CD4-positive, alpha-beta T cell treated with Interferon gamma for 1 hour (primary cell): ENCODE measurements at places on chromosomes 7 and 10.
A peak's percentile ranks its signal among the peaks of the same experiment; 100 is the strongest.

DNA sequence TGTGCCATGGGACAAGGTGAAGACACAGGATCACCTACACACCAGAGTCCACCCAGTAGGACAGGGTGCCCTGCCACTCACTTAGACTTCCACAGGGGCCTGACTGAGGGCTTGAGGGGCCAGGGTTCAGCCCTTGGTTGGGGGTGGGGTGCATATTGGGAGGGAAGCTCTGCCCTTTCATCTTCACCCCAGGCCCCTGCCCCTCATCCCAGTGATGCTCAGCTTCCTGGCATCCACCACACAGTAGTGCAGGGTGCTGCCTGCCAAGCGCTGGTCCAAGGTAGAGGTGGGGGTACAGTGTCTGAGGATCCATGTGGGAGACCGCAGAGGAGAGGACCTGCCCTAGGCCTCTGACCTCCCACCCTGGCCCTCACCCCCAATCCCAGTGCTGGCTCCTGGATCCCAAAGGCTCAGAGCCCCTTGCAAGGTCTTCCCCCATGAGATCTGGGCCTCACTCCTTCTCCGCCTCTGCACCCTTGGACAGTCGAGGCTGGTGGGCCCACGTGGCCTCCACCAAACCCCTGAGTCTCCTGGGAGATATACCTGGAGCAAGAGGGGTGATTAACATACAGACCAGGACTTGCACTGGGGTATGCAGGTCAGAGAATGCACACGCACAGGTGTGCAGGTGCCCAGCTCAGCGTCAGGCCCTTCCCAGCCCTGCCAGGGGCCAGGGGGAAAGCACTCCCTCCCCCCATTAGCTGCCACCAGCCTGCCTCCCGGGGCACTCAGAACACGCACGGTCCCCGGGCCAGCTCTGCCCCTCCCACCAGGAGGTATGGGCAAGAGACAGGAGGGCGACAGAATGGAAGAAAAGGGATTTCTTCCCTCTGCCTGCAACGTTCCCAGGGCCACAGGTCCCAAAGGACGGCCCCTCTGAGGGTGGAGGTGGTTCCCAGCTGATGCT is 8.6 kb upstream of the IRF5 start:
- DNase-seq: no peak

DNA sequence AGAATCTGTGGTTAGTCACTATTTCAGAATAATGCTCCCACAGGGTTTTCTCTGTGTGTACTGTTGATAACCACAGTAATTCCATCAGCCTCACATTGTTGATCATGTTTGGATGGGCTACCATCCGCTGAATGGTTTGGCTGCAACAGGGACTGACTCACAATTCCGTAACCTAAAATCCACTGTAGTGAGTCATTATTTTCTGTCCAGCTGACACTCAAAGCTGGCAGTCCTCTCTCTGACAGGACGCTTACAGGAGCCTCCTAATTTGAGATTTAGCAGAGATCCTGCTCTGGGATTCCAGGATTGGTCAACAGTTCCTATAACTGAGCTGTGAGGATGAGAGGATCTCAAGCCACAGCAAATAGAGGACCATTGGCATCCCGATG is 32.7 kb downstream of the VWA2 start:
- no peak for DNase-seq

DNA sequence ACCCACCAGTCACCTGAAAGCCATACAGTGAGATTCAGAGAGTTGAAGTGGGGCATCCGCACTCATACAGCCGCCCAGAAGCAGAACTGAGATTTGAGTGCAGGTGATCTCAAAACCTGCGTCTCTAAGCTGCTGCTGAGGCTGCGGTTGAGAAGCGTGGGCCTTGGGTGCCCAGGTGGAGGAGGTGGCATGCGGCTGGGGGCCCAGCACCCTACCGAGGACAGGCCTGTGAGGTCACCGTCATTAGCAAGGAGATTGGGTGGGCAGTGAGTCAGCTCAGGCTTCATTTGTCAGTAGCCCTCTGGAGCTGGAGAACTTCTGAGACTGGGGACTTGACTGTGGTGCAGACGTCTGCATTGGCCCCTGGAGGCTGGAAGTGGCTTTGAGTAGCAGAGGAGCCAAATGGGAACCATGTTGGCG is 29.8 kb downstream of the ZMIZ1 start:
- DNase-seq: peak; percentile 19

GRCh38 chr7:23012908-23013714 is 819 bp downstream of the HYCC1 start:
- DNase-seq: no peak

DNA sequence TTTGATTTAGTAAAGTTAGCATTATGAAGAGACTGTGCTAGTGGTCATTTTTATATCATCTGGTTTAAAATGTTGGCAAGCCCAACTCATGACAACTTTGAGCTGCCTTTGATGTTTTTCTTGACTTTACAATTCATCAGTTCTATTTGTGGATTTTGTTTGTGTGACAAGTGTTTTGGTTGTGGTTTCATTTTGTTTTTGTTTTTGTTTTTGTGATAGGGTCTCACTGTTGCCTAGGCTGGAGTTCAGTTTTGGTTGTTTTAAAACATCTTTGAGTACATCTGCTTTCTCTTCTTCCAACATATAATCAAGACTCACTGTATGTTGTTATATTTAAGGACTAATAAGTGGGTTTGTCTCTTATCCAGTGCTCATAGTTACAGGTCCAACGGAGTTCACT is 17.6 kb upstream of the SFR1 start:
- no peak for DNase-seq

DNA sequence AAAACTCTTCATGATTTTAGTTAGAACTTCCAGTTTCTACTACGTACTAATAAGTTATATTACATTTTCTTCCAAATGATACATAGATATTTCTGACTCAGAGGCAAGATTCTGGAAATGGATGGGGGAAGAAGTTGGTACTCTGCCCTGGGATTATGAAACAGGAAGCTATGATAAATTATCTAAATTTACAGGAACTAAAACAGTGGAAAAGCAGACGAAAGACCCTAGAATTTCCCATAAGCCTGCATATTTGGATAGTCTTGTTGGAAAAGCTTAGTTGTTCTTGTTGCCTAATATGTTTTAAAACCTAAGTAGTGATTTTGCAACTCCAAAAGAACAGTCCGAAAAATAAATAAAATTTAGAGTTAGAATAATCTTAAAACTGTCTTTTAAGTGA is 21.8 kb downstream of the CFAP69 start:
- DNase-seq: no peak

DNA sequence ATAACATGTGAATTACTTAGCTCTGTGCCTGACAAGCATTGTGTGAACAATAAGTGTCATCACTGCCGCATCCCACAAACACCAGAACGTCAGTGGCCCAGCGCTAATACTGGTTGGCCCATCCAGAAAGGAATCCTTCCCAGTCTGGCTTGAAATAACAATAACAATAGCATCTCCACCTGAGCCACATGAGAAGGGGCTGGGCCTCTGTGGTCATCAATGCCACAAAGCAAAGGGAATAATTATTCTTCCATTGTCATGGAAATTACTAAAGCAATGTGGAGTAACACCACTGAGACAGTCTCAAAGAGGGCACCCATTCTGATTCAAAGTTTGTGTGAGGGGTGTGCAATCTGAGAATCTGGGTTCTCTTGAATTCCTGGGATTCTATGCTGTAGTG is 105.7 kb upstream of the INHBA start:
- no peak for DNase-seq

GRCh38 chr7:7405461-7405860 is 130.2 kb downstream of the COL28A1 start:
- no peak for DNase-seq

DNA sequence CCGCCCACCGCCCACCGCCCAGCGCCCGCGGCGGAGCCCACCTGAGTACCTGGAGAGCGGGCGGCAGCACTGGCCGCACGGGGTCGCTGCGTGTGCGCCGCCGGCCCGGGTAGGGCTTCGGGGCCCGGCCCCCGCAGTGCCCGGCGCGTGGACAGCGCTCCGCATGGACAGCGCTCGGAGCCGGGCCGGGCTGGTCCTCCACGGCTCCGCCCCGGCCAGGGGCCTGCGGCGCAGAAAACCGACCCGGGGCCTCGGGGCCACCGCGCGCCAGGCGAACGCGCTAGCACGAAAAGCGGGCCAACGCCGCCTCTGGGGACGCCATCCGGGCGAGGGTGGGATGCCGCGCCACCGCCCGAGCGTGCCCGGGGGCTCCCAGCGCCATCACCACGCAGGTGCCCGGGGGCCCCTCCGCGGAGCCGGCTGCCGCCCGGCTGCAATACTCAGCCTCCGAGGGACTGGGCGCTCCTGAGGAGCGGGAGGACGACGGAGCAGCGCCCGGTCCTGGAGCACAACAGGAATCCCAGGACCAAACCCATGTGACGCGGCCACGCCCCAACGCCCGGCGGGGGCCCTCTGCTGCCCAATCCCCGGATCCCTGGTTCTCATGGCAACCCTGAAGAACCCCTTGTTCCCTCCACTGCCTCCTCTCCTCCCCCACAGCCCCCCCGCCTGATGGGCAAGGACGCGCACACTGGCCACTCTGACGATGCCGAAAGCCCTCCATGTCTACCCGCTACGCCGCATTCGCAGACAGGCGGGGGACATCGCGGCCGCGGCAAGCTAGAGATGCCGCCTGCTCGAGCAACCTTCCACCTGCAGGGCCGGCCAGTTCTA is at the start of gene GRB10:
GRB10 (minus strand) TSS at position 522 of the 834 bp plus-strand sequence. CDS start 50,574 bp downstream, outside the sequence.
- DNase-seq: no peak

DNA sequence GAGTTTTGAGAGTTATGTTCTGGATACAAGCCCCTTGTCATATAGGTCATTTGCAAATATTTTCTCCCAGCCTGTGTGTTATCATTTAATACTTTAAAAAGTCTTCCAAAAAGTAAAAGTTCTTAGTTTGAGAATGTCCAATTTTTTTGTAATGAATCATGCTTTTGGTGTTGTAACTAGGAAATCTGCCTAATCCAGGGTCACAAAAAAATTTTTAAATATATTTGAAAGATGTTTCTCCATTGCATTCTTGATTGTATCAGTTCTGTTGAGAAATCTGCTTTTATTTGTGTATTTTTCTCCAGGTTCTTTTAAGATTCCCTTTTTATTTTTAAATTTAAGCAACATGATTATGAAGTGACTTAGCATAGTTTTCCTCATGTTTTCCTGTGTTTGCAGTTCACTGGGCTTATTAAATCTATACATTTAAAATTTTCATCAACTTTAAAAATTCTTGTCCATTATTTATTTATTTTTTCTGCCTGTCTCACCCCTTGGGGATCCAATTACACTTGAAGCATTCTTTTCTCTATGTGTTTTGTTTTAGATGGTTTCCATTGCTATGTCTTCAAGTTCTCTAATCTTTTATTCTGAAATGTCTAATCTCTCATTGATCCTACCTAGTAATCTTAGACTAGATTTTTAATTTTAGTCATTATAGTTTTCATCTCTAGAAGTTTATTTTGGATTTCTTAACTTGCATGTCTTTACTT is 47.0 kb downstream of the CCDC71L start:
- DNase-seq: no peak

DNA sequence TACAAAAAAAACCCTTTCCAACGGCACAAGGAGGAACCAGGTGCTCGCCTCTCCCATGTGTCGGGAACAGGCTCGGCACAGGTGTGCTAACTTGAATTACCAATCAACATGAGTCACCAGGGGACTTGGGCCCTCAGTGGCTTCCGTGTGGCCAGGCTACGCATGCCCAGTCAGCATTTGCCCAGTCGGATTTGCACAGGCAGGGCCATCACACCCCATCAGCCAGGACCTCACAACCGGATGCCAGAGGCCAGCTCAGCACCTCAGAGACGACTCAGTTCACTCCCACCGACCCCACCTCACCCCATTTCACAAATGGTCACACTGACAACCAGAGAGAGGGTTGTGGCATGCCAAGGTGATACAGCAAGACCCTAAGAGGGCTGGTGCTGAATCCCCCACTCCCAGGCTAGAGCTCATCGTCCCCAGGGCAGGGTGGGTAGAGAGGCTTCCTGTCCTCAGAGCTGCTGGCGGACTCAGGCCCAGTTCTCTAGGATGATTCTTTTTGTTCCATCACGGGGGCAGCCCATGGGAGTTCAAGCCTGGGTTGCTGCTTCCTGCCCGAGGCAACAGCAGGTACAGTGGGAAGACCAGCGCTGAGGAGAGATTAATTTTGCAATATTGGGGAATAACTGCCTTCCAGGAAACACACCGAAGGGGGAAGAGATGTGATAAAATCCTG is 13.6 kb downstream of the ANXA11 start:
- peak; percentile 38 for DNase-seq

GRCh38 chr7:148162808-148163207 is 427.8 kb upstream of the C7orf33 start:
- no peak for DNase-seq

DNA sequence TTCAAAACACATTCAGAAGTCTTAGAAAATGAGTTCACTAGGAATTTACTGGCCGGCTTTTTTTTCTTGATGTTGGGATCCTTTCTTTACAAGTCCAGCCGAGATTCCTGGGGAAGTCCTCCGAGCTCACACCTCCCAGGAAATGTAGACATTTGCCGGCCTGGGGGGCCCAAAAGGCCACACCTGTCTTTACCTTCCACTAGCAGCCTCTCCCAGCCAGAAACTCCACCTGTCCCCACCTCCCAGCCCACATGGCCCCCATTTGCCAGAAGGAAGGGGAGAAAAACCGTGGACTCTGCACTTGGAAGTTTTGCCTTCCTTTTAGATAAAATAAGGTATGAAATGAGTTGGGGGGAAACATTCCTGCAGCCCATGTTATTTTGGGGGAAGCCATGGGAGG is 27.6 kb upstream of the EMX2 start:
- no peak for DNase-seq

DNA sequence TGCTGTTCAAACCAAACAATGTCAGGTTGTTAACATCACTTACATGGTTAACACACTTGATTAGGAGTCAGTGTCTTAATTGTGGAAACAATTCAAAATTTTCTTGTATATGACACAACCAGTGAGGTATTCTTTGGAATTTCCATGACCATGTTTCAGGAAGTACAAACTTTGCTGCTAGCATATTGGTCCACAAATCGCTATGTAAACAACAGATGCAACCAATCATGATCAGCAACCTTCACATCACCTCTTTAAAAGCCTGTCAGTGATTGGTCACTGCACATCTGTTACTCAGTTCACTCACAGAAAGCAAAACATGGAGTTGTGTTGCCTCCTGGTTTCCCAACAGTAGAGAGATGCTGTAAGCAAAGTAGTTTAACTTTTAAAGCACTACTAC is 108.9 kb upstream of the FAM3C start:
- no peak for DNase-seq

DNA sequence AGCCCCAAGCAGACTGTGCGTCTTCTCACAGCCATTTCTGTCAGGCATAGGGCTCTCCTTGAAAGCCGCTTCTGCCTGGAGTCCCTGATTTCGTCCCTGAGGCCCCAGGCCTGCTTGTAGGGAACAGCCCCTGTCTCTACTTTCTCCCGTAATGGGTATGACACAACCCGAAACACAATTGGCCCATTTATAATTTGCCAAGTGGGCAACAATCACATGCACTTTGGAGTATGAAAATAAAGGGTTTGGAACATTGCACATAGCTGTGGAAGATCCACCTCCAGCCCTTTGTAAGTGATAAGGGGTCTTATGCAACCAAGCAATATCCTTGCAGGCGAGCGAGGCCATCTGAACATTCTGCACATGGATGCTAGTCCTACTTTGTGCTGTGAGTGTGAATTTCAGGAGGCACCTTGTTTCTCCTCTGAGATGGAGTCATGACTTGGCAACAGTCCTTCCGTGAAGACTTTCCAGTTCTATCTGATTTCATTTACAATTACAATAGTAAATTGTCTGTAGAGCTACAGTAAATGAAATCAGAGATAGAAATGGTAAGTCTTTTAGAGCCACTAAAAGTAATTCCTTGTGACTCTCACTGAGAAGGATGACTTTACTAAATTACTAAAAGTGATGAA is 141.5 kb downstream of the CUBN start:
- no peak for DNase-seq
